ENCODE measurements at places on chromosomes 12 and 14.

GRCh38 chr14:65476942-65477318, 64.4 kb downstream of the FUT8 start:
- no peak for DNase-seq

DNA sequence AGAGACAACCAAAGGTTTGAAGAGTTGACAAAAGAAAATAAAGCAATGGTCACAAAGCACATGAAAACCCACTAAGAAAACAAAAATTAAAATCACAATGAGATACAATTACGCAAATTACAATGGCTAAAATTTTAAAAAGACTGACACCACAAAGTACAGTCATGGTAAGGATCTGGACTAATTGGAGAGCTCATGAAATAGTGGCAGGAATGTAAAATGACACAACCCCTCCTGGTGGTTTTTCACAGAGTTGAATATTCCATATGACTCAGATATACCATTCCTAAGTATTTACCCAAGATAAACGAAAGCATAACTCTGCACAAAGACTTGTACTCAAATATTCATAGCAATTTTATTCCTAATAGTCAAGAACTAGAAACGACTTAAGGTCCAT, 65.9 kb downstream of the NOVA1 start:
- DNase-seq: no peak

DNA sequence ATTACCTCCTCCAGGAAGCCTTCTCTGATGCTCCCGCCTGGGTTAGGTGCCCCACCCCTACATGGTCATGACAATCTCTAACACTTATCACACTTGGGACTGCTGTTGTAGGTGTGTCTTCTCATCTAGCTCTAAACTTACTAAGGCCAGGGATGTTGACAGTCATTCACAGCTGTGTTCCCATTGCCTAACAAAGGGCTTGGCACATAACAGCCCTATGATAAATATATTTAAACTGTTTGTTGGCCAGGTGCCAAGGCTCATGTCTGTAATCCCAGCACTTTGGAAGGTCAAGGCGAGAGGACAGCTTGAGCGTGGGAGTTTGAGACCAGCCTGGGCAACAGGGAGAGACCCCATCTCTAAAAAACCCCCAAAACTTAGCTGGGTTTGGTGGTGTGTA, 98.8 kb upstream of the RGS6 start:
- DNase-seq: no peak

DNA sequence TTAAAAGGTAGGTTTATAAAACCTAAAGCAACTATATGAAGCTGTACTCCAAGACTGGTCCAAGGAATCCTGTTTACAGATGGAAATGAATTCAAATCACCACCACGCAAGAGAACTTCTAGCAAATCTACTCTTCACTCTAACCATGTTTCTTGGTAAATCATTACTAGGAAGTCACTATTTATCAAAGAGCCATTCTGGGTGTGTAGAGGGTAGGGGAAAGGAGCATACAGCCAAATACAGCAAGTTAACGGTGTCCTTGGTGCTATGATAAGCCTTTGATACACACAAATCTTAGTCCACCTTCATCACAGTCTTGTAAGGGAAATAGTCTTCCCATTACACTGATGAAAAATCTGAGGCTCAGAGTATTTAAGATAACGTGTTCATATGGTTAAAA, 16.8 kb downstream of the NIN start:
- no peak for DNase-seq

DNA sequence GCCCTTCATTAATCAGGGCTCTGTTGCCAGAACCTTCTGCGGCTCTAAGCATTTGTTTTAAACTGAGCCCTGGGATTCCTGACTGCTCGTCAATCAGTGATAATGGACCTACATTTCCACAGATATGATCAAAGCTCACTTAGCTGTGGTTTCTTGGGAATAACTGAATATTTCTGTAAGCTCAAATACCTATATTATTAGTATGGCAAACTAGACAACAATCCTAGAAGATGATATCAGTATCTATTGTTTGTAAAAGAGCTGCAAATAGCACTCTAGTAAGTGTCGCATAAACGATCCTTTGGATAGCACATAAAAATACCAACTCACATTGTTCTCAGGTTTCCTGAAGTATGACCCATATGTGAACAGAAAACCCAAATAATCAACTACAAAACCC, 150.4 kb downstream of the PPM1H start:
- no peak for DNase-seq

- DNase-seq: no peak
These were observed 405.4 kb downstream of the TMTC2 start for GRCh38 chr12:83092129-83092528.

GRCh38 chr14:70622111-70622712, 19.5 kb upstream of the TTC9 start:
- peak; percentile 50 for DNase-seq

DNA sequence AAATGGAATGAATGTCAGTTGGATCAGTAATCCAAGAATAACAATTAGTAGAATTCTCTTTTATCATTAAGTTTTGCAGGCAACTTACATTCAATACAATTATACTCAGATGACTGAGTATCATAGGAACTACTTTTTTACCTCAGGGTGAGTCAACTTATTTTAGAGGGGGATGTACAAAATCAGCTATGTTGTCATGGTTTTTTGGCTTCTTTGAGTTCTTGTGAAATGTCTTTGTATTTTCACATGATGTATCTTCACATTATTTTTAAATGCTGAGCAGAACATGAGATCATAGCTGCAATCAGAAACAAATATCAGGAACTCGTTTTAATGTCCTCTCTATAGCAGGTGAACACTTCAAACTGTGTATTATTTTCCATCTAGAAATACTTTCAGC, 65.3 kb upstream of the PTPRR start:
- no peak for DNase-seq

- peak; percentile 41 for DNase-seq
These were observed 17.1 kb downstream of the CATSPERB start for GRCh38 chr14:91714805-91715204.

GRCh38 chr12:65631621-65632111, 192.6 kb upstream of the HMGA2 start:
- no peak for DNase-seq

DNA sequence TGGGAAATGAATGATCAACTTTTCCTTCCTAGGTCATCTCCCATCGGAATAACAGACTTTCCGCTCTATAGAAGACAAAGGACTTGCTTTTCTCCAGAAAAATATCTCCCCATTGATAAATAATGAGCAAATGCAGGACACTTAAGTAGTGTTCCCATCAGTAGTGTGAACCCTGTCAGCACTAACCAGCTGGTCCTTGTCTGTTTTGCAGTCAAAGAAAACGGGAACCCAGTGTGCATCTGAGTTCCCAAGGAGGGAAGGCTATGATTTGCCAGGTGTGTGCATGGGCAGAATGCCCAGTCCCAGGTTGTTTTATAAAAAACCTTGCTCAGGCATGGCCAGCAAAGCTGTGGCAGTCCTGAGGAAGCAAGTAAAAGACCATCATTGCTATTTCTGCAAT, 256.5 kb upstream of the HMGA2 start:
- no peak for DNase-seq

GRCh38 chr12:49346659-49347310, at the start of gene DNAJC22:
Gene DNAJC22 (plus strand): TSS chr12:49346888. CDS start chr12:49348873, 1,985 bp downstream.
- no peak for DNase-seq

- DNase-seq: no peak
These were observed 67.9 kb downstream of the DPF3 start for GRCh38 chr14:72826039-72826438.

DNA sequence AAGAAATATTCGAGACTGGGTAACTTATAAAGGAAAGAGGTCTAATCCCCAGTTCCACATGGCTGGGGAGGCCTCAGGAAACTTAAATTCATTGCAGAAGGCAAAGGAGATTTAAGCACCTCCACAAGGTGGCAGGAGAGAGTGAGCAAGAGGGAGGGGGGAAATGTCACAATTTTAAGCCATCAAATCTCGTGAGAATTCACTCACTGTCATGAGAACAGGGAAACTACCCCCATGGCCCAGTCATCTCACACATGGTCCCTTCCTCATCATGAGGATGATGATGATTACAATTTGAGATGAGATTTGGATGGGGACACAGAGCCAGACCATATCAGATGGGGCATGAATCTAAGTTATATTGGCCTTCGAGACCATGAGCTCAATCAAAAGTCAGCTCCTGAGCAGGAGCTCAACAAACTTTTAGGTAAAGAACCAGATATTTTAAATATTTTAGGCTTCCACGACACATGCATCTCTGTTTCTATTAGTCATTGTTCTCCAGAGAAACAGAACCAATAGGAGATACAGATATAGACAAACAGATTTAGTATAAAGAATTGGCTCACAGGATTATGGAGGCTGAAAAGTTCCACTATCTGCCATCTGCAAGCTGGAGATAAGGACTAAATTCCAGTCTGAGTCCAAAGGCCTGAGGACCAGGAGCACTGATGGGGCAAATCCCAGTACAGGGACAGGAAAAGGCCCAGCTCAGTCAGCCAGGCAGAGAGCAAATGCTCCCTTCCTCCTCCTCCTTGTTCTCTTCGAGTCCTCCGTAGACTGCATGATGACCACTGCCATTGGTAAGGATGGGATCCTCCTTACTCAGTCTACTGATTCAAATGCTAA, 24.9 kb downstream of the DGLUCY start:
- DNase-seq: no peak

DNA sequence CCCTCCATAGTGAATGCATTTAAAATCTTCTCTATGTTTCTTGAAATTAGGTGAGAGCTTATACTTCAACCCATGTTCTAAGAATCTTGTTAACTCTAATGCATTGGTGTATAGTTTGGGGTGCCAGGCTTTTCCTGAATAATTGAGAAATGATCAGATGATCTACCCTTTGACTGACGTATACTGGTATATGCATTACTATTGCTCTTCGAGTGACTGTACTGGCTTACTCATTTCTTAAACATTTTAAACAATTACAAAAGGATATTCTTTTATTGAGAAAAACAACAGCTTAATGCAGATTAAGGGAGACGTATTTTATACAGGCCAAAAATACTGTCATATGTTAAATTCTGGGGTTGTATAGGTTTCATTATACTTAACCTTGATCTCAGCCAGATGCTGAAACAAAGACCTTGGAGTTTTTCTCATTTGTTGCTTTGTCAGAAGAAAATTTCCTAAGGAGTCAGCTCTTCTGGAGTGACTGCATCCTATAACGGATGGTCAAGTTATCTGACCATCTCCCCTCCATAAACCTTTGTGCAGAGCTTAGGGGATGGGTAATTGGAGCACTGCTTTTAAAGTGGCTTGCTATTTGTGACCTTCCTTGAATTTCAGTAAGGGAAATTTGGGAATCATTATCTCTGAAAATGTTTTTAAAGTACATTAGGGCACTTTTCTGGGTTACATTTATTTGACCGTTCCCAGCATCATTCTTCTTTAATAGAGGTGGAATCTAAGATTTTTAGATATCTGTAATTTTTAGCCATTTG, 507.6 kb downstream of the PCNX1 start:
- DNase-seq: no peak

DNA sequence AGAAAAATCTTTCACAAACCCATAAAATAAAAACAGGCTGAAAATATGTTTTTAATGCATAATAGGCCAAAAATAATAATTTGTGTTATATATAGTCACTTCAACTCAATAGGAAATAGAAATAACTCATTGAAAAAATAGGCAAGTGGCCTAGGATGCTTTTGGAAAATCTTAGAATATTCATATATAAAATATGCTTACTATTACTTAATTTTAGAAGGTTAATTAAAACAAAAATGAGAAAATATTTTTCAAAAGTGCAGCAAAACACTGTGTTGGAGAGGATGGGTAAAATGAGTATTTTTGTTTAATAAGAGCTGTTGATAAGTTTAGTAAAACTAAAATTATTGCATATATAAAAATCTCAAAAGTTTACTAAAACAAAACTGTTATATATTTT, 308.0 kb upstream of the ATXN7L3B start:
- DNase-seq: no peak

- DNase-seq: no peak
These were observed 105.4 kb downstream of the DENND5B start for GRCh38 chr12:31485571-31485970.

DNA sequence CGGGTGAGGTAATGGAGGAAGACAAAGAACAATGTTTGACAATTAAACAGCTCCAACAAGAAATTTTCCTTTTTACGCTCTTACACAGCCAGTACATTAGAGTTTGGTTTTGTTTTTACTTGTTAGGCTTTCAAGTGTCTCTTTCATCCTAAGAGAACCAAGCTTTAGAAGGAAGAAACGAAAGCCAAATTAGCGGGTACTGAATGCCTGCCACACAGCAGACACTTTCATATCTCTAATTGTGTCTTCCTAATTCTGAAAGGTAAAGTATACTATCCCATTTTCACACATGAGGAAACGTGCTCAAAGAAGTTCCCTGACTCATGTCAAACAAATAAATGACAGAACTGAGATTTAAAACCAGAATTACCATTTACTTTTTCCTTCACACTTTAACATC, 65.0 kb downstream of the CDK17 start:
- no peak for DNase-seq

- no peak for DNase-seq
These were observed 357.1 kb upstream of the MGAT4C start for GRCh38 chr12:86613311-86613710.

DNA sequence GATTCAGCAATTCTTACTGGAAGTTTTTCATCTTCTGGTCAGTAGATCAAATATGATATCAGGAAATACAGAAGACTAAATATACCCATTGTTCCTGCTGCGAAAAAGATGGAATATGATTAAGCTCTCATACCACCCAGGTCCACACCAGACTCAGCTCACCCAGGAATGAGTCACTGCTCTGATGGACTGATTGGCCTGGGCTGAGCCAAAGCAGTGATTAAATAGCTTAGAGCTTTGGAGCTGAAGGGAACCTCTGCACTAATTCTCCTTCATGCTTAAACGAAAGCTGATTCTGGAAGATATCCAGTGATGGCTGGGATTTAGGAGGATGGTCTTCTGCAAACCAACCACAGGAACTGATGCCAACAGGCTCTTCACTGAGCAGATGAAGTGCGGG, 62.0 kb upstream of the SYT1 start:
- DNase-seq: no peak

- DNase-seq: no peak
These were observed 3.4 kb upstream of the FBXO34 start for GRCh38 chr14:55267820-55268219.

GRCh38 chr12:57692500-57692899, 1.4 kb upstream of the OS9 start:
- DNase-seq: no peak

- peak; percentile 45 for DNase-seq
These were observed 62.3 kb downstream of the PTPN21 start for GRCh38 chr14:88492272-88493089.

- peak; percentile 58 for DNase-seq
These were observed 31.7 kb downstream of the RASAL1 start for GRCh38 chr12:113103756-113104450.

- DNase-seq: no peak
These were observed 60.0 kb downstream of the LIN52 start for GRCh38 chr14:74144789-74145188.

DNA sequence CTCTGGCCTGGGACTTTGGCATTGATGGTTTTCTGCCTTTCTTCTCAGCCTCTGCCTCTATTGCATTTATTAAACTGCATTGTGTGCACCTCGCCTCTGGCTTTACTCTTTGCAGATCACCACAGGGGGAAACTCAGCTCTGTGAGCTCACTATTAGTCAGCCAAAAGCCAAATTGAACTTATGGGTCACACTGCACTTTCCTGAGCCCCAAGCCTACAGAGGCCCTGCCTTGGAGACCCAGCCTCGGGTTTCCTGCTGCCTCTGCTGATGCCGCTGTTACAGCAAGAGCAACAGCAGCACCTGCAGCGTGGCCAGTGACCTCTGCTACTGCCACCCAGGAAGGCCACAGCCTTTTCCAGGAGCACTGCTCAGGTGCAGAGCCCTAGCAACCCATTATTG, 122.5 kb downstream of the DAD1 start:
- DNase-seq: no peak

GRCh38 chr14:90235179-90235976, 21.0 kb upstream of the PSMC1 start:
- peak; percentile 47 for DNase-seq

- DNase-seq: peak; percentile 77
These were observed 6.2 kb downstream of the AMN start for GRCh38 chr14:102928412-102929240.

All from CD4-positive, alpha-beta T cell (primary cell).